ENCODE measurements at places on chromosomes 11 and 22.

DNA sequence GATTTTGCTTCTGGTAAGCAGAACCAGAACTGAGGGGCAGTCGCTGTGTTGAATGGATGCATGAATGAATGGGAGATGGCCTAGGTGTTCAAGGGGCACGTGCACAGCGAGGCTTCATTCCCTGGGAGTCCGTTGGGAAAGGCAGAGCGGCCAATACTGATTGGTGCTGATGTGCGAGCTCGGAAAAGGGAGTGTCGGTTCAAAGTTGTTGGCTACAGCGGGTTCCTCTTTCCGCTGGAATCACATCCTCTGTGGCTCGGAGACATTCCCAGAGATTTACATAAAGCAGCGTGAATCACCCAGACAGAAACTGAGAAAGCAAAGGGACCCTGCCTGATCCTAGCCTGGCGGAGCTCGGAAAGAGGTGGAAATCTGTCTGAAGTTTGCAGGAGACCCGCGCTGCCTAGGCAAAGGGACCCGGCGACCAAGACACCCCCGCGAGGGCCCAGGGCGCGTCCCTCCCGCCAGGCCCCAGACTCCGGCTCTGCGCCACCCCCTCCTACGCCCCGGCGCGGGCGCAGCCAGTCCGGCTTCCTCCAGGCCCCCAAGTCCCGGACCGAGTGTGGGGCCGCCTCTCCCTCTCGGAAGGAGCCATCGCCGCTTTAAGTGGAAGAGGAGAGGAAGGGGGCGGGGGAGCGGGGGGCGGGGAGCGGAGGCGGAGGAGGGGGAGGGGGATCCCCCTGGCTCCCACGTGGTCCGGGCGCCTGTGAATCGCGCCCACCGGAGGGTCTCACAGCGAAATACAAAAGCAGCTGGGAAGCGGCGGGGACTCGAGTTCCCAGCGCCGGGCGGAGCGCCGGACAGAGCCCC, at the start of gene FJX1:
TSS of gene FJX1 (plus strand) at position 774 of the 810 bp plus-strand sequence. CDS start 177 bp downstream, outside the sequence.
- peak; percentile 60 for DNase-seq

DNA sequence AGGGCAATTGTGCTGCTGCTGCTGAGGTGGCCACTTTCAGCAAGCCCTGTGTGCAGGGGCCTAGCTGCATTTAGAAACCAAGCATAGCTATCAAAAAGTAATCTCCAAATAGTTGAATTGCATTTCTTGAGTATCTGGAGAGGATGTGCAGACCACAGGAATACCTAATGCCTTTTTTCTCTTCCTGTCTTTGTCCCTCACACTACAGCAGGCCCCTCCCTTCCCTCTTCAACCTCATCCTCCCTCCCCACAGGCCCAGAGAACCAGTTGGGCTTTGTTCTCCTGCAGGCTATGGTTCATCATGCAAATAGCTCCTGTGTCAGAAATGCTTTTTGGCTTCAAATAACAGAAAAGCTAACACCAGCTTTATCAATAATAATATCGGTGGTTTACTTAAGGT, 47.7 kb downstream of the DKK3 start:
- DNase-seq = no peak

DNA sequence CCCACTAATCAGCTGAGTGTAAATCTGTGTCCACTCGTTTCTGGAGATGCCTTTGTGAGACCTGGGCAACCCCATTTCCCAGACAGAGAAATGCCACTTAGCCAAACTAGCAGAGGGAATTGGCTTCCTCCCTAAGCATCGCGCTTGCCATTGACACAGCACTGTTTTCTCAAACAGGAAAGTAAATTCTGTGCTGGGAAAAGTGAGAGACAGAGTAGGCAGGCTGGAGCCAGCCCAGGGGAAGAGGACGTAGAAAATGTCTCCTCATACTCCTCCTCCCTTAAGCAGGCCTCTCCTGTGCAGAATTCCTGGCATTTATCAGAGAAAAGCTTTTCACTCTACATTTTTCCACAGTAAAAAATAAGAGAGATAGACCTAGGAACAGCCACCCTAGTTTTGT, 99.1 kb upstream of the AMOTL1 start:
- DNase-seq = no peak

GRCh38 chr11:73152086-73152853, 10.2 kb upstream of the FCHSD2 start:
- DNase-seq = no peak

- no peak for DNase-seq
Observed at GRCh38 chr22:46755525-46755924, 6.9 kb upstream of the TBC1D22A start.

- no peak for DNase-seq
Observed at GRCh38 chr22:44931077-44931540, 78.7 kb downstream of the PHF21B start.

DNA sequence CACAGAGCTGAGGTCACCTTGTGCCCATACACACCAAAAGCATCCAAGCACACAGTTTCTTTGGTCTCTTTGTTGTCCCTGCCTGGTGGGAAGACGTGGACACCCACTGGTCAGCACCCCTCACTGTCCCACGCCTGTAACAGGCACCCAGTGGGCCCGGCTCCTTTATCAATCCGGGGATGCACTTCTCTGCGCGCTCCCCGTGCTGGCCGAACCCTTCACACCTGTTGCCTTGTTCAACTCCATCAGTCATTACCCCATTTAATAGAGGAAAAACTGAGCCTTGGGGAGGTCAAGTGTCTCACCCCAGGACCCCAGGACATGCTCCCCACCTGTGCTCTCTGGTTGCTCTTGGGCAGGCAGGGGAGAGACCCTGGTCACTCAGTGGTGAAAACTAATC, 49.7 kb upstream of the FGF3 start:
- no peak for DNase-seq

- DNase-seq = no peak
Observed at GRCh38 chr11:78318321-78319114, 99.1 kb downstream of the GAB2 start.
